Activated T-cell treated with anti-CD3 and anti-CD28 coated beads for 48 hours (primary cell): ENCODE measurements at places on chromosomes 3 and 15.
A peak's percentile ranks its signal among the peaks of the same experiment; 100 is the strongest.

DNA sequence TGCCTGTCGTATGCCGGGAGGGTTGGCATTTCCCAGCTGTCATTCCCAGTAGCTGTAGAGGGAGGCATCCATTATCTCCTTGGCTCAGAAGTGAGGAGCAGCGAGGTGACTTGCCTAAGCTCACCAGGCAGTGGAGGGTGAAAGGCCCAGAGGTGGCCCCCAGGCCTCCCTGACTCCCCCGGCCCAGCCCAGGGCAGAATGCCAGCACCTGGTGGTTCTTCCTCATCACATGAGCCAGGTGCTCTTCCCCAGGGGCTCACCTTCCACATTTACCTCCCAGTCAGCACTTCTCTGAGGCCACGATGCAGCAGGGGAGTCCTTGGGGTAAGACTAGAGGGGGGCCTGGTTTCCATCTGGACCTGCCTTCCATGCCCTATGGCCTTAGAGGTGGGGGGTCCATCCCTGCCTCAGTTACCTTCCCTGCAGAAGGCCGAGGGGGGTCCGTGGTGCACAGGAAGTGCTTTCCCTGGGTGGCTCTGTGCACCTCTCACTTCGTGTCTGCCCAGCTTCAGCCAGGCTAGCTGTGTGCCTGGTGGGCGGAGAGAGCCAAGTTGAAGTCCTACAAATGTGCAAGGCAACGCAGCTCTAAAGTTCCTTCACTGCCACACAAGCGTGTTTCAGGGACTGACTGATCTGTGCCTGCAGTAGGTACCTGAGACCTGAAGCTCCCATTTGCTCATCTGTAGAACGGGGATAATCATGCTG lies 70.3 kb upstream of the PLXNA1 start:
- no peak for DNase-seq

DNA sequence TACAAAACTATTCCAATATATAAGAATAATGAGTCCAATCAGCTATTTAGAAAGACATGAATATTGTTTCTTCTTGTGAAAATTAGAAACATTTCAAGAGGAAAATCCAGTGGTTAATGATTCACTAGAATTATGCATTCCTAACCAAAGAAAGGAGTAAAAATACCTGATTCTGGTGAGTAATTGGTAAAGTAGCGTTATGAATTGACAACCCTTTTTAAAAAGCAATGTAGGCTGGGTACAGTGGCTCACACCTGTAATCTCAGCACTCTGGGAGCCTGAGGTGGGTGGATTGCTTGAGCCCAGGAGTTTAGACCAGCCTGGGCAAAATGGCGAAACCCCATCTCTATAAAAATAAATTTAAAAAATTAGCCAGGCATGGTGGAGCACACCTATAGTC lies 43.3 kb downstream of the TOPAZ1 start:
- DNase-seq: no peak

DNA sequence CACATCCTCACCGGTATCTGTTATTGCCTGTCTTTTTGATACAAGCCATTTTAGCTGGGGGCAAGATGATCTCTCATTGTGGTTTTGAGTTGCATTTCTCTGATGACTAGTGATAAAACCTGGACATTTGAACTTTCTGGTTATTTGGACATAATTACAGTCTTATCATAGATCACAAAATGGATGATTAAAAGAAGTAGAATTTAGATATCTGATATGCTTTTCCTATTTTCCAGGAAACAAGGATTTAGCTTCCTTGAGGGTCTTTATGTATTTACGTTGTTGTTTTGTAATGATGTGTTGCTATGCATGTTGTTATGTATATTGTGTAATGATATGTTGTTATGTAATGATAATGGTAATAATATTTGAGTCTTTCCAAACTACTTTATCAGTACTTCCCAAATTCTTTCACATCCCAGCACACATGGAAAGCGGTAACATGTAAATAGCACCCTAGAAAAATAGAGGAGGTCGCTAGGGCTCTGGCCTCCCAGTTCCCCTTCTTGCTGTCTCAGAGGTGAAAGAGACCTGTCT lies 53.8 kb downstream of the GJD2 start:
- DNase-seq: no peak

- DNase-seq: peak; percentile 36
Measured at GRCh38 chr3:15097891-15098290, 1.1 kb downstream of the RBSN start.

DNA sequence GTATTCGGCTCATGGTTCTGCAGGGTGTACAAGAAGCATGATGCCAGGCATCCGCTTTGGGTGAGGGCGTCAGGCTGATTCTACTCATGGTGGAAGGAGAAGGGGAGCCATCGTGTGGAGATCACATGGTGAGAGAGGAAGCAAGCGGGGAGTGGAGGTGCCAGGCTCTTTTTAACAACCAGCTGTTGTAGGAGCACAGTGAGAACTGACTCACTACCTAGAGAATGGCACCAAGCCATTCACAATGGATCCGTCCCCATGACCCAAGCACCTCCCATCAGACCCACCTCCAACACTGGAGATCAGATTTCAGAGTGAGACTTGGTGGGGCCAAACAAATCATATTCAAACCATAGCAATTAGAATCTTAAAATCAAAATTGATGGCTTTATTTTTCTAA lies 259.8 kb upstream of the CTDSPL start:
- DNase-seq: no peak

DNA sequence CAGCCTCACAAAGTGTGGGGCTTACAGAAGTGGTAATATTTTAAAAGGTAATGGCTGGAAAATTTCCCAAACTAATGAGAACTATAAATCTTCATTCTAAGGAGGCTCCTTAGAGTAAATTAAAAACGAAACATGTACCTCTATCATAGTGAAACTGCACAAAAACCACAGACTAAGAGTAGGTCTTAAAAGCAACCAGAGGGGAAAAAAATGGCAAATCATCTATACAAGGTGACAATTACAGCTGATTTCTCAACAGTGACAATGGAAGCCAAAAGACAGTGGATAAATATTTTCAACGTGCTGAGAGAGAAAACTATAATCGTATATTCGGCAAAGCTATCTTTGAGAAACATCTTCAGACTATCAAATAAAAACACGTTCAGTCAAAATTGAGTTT lies 20.6 kb downstream of the HEG1 start:
- DNase-seq: no peak

DNA sequence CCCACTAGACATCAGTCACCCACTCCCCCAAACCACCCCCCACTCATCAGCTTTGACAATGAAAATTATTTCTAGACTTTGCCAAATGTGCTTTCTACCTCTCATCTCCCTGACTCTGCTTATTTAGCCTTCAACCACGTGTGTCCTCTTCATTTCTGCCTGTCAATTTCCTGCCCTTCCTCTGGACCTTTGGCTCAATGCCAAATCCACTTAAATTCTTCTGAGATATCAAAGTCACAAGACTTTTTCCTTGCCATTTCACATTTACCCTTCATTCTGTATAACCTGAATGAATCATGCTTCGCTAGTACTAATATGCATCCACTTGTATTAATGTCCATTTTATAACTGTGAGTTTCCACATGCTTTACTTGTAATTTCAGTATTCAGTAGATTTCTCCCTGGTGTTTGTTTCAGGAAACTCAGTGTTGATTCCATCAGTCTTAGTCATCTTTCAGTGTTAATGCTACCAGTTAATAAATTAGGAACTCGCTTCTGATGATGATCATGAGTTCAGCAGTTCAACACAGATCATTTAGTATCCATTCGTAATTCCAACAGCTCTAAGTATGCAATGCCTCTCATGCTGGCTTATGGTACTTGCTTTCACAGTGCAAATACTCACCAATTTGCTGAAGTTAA lies 128.2 kb upstream of the OSTN start:
- no peak for DNase-seq

DNA sequence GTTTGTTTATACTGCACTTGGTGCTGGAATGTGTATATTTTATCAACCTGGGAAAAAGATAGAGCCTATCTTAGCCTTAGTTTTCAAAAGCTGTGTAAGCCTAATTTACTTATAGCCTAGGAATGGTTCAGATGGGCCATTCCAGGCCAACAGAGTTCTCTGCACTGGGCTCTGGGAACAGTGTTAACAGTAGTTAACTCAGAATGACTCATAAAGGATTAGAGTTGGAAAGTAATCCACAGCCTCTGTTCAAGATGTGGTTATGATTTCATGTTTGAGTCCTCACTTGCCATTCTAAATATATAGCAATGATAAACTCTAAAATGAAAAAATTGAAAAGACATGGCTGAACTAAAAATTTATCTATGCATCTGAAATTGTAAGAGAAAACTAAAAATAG lies 22.6 kb upstream of the PEX5L start:
- DNase-seq: no peak

DNA sequence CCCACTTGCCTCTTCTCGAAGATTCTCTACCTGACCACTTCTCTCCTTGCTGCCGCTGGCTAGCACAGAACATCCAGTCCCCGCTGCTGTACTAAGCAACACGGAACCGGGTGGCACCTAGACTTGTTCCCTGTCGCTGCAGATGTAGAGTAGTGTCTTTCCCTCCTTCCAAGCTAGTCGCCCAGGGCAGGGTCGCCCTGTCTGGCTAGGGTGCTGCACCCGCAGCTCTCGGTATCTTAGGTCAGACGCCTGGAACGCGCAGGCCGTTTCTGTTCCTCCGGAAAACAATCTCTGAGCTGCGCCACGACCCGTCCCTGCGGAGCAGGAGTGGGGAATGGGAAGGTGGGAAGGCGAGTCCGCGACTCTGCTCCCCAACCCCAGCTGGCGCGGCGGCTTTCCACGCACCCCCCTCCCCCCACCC lies 758 bp upstream of the SNX33 start:
- no peak for DNase-seq

GRCh38 chr3:13235897-13236296 lies 162.7 kb upstream of the IQSEC1 start:
- DNase-seq: no peak

- no peak for DNase-seq
Measured at GRCh38 chr15:47963265-47963664, 157.5 kb upstream of the SLC24A5 start.

- DNase-seq: no peak
Measured at GRCh38 chr3:197597335-197597734, 41.6 kb upstream of the BDH1 start.
